ENCODE measurements at places on chromosomes 7 and 10.

DNA sequence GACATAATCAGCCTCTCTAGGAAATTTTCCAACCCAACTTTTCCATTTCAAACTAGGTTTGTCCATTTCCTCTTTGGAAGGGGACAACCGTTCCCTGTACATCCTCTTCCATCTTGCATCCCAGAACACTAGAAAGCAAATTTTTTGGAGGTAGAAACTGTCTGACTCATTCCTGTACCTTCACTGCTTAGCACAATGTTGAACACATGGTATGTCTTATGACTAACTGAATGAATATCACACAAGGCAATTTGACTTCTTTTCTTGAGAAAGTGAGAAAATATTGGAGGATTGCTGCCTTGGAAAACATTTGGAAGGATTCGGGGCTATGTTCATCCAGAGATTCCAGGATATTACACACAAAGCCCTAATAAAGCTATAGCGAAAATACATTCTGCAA, 289.1 kb downstream of the FGFR2 start:
- no peaks in the 10 kb centered on the region for H3K27me3 ChIP-seq
- H3K4me3 ChIP-seq, result no peak overlapping the region
- no peaks in the 10 kb centered on the region for H3K4me1 ChIP-seq
- no peaks in the 10 kb centered on the region for H3K36me3 ChIP-seq
- H3K27ac ChIP-seq, result no peak overlapping the region
- DNase-seq, result no peak

- H3K27ac ChIP-seq, result no peak overlapping the region
Observed at GRCh38 chr7:39507866-39508551, 58.2 kb upstream of the YAE1 start.

DNA sequence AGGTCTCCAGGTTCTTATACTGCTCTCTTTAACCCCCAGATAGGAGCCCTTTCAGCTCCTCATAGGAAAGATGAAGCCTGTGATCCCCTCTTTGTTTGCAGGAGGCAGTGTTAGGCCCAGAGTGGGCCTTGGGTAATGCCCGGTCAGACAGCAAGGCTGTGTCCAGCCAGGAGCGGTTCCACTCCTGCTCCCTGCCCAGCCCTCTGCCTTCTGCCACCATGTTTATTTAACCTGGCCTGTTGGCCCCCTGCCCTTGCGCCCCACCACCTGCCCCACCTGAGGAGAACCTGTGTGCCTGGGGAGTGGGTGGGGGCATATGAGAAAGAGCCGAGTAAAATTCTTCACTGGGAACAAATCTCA, 24.3 kb downstream of the CDH23 start:
- H3K4me1 ChIP-seq, result no peaks in the 10 kb centered on the region
- DNase-seq, result no peak
- no peak overlapping the region for H3K27ac ChIP-seq
- H3K4me3 ChIP-seq, result no peak overlapping the region
- no peaks in the 10 kb centered on the region for H3K36me3 ChIP-seq

DNA sequence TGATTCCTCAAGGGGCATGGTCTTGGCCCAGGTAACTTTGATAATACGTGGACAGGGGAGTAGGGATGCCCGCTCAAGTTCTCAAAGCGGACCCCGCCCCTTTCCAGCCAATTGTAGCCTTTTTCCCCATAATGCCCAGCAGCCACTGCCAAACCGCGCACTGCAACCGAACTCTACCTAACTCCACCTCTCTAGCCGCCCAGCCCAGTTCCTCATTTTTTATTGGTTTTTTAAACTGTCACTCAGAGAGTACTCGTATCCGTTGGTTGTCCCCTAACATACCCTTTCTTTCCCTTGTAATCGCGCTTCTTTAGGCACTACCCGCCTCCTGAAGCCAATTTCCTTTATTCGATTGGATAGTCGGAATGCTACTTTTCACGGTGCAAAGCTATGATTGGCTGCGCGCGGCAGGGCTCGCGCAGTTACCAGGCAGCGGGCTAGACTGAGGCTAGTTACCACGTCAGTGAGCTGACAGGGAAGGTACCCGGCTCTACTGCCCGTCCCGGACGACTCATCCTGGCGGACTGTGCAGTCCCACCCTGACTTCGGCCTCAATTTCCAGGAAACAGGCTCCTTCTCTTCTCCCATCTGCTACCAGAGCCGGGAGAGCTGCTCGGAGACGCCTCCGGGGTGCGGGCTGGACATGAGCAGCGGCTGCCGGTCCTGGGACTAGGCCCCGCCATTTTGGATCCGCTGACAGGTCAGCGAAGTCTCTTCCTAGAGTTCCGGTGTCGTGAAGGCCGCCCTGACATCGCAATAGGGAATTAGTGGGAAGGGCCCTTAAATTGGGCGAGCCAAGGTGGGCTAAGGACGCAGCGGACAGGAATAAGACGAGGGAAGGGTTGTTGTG, at the start of gene GBF1:
Gene GBF1, plus strand, starts transcription at position 451 of the 850 bp plus-strand sequence. CDS start 13,407 bp downstream, outside the sequence.
- peak within 1 kb of the TSS; percentile 93 for H3K27ac ChIP-seq
- H3K4me3 ChIP-seq, result peak within 1 kb of the TSS; percentile 91
- peaks cover 15% of the 10 kb centered on the region for H3K27me3 ChIP-seq
- peaks cover 45% of the 10 kb centered on the region for H3K4me1 ChIP-seq
- no peaks in the 10 kb centered on the region for H3K36me3 ChIP-seq
- peak; percentile 89 for DNase-seq

GRCh38 chr10:48806342-48806741, 121.7 kb downstream of the WDFY4 start:
- no peaks in the 10 kb centered on the region for H3K4me1 ChIP-seq
- no peaks in the 10 kb centered on the region for H3K36me3 ChIP-seq

All from effector memory CD4-positive, alpha-beta T cell (primary cell).